ENCODE measurements at places on chromosomes 5 and 9.

- no peak for DNase-seq
Measured at GRCh38 chr9:86792136-86792535, 155.2 kb downstream of the GAS1 start.

DNA sequence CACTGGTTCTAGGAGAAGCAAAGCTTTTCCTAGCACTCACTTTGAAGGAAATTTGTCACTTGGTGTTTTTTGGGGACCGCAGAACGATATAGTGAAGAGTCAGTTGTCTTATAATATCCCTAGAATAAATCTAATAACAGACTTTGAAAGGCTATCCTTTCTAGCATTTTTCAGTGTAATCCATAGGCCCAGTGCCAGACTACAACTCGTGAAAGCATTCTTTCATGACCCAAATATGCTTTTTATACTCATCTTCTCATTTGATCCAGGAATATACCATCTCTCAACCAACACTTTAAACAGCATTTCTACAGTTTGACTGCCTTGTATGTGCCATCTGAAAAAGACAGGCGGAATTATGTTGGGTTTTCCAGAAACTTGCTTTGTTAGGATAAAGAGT is 104.0 kb downstream of the ERCC6L2 start:
- DNase-seq = no peak

DNA sequence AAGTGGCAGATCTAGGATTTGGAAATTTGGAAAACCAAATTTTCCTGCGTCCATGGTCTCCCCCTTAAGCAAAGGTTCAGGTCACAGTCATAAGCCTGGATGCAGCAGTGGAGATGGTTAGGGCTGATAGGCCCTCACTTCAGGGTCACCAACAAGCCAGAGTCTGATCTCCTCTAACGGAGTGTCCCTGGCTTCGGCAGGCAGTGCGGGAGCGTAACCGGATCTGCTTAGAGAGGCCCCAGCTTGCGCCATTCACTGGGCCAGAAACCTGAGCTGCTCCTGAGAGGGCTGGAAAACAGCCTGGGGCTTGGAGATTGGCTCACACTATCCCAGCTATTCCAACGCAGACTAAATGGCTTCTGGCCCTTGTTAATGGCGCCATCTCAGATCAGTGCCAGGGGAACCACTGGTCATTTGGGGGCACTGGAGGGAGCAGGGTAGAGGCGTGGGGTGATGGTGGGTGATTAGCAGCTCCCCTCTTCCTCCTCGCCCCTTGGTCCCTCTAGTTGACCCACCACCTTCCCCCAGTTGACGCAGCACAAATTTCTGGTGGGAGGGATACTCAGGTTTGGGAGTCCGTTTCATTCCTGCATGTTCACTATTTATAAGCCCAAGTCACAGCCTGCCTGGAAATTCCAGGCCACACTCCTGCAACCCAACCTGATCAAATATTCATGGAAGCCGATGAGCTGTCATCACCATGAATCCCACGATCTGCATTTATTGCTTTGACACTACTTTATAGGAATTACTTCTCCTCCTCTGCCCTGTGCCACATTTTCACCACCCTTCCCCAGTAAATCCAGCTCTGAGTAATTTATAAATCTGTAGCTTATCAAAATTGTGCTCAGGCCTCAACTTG is 134.6 kb upstream of the CPEB4 start:
- DNase-seq = no peak

- no peak for DNase-seq
Measured at GRCh38 chr9:29209748-29210291, 1636.5 kb upstream of the C9orf72 start.

GRCh38 chr5:131589510-131590348 is 45.3 kb downstream of the RAPGEF6 start:
- no peak for DNase-seq

DNA sequence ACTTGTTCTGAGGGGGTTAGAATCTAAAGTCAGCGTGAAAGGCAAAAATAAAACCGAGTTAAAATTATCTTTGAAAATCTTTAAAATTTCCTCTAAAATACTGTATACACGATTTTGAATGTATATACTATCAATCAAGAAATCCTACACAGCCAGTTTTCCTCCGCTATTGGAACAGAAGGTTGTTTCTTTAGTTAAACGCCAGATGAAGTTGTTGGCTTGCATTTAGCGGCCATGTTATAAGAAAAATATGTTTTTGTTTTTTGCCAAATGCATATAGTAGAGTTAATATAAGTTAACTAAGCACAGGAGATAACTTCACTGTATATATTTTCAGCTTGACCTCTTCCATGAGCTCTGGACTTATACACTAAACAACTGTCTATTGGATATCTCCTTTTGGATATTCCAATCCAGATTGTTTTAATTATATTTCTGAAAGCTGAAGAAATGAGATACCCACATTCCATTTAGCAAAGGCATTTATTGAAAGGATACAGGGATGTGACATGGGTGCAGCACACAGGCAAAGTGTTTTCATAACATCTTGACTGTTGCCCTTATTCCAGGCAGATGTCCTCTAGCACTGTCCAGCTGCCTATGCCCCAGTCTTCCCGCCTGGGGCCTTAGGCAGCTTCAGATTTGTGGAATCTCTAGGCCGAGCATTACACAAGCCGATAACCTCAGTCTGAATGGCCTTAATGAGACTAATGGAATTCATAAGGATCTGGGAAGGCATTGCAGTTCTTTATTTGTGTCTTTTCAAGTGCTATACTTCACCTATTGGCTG is 10.0 kb upstream of the ATG10 start:
- no peak for DNase-seq

- no peak for DNase-seq
Measured at GRCh38 chr5:79754865-79755555, 65.4 kb downstream of the CMYA5 start.

DNA sequence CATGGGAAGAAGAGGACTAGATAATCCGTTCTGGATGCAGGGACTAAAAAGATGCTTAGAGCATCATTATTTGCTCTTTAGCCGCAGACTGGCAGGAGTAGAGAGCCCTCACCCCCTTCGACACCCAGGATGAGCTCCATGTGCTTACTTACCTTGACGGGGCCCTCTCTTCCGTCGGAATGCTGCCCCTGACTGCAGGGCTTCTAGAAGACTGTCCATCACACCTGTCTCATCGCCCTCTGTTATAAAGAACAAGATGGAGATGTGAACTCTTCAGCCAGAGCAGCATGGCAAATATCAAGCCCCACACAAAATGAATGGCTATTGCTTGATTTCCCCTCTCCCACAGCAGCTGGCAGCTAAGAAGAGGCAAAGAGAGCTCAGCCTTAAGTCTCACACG is 35.1 kb downstream of the PCDHGC5 start:
- no peak for DNase-seq

- DNase-seq = no peak
Measured at GRCh38 chr9:126791406-126792230, 13.2 kb upstream of the ZBTB43 start.

DNA sequence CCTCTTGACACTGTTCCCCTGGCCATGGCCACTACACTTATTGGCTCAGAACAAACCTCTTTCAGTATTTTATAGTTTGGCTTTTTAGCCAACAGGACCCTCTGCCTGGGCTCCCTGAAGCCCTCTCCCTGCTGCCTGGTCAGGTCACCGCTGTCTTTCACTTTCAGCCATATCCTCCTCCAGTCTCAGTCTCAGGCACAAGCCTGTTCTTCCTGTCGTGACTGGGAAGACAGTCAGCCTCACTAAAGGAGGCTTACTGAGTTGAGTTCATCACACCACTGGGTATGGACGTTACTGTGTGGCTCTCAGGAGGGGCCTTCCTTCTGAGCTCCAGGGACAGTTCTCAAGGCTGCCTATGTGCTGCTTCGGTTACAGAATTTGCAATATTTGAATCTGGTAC is 2.0 kb downstream of the QSOX2 start:
- no peak for DNase-seq

DNA sequence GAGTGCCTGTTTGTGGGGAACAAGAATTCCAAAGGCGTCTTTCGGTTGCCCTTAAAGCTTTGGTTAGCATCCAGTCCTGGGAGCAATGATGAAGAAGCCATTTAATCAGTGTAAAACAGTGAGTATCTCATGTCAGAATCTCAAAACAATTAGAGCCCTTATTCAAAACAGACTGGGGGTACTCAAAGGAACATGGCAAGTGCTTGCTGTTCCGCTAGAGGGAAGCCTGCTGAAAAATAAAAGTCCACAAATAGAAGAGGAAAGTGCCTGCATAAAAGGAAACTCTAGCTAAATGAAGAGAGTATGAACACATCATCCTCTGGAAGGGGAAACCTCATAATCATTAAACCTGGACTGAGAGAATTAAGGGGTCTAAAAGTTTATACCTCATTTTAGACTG is 26.4 kb downstream of the FBXL7 start:
- DNase-seq = no peak

- DNase-seq = no peak
Measured at GRCh38 chr5:84718377-84718776, 333.7 kb upstream of the EDIL3 start.

GRCh38 chr9:127096208-127096607 is 26.2 kb downstream of the ANGPTL2 start:
- no peak for DNase-seq

DNA sequence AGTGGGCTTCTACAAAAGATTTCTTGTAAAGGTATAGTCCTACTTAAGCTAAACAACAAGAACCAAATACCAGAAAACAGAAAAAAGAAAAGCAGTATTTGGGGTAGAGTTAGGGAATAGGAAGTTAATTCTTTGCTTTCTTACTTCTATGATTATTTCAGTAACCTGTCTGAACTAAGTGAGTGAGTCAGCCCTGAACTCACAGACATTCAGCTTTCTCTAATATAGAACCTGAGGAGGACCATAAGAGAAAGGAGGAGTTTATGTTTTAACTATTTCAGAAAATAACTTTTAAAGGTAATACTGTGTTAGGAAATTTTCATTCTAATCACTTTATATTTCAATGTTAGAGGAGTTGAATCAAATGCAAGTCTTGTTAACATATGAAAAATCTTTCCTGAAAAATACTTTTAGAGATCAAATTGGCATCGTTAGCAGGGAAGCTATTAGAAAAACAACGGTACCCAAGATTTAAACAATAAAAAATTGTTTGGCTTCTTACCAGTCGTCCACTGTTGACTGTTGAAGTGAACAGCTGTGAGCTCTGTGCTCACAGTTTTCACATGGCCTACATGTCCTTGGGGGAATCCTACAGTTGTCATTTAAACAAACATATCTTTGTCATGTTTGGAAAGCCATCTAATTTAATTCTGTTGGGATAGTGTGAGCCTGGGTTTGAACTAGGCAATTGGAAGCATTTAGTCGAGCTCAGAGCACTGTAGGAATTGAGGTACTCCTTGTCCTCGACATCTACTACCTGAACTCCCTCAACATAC is 19.9 kb upstream of the ZFAND5 start:
- no peak for DNase-seq

DNA sequence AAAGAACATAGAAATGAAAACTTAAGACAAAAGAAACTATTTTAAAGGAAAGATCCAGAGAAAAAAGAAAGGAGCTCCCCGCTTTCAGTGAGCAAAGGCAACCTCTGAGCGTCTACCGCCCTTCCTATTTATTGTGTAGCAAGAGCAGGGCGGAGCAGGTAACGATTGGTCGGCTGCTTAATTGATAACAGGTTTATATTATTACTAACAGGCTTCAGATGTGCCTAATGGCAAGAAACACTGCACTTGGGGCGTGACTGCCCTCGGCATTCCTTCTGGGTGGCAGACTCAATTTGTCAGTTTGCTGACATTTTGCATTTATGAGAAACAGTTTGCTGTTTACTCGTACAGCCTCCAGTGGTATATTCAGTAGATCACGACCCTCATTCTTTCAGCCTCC is 482.7 kb upstream of the C9orf72 start:
- DNase-seq = no peak

DNA sequence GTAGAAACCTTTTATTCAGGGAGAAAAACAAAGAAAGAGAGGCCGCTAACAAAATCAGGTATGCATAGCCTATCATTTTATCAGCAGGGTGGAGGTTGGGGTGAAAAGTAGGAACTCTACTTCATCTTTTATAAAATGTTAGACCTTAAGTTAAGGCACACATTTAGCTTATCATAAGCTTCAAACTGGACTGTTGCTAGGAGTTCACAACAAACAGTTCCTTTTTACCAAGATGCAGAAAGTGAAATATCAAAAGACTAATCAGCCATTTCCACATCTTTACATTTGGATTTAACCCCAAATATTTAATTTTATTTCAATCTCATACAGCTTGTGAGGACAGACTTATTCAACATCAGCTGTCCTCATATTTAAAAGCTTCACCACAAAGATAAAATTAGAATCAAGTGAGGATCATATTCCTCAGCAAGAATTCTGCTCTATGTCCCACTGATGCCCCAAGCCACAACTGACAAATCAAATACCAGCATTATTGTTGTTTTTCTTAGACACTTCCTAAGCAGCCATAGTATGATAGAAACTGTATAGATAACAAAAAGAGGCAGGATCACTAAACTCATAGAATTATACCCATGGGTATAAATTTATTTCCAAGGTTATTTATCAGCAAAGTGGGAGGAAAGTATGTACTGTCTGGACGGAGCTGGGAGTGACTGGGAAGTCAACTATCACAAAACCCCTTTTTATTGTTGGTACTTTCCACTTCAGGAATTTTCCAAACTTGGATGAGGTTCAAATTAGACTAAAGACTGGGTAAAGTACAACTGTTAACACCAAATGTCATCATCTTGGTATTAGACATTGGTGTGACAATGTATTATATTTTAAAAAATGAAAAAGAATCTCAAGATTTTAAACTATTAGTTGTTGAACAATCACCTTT is 29.9 kb upstream of the MYOT start:
- no peak for DNase-seq

- DNase-seq = no peak
Measured at GRCh38 chr5:97929383-97929782, 746.3 kb upstream of the RIOK2 start.

GRCh38 chr5:172586125-172587060 is 54.7 kb upstream of the NEURL1B start:
- DNase-seq = no peak

DNA sequence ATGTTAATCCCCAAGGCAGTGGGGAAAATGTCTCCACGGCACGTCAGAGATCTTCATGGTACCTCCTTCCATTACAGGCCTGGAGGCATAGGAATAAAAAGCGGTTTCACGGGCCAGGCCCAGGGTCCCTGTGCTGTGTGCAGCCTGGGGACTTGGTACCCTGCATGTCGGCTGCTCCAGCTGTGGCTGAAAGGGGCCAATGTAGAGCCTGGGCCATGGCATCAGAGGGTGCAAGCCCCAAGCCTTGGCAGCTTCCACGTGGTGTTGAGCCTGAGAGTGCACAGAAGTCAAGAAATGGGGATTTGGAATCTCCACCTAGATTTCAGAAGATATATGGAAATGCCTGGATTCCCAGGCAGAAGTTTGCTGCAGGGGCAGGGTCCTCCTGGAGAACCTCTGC is 508.9 kb upstream of the COX7C start:
- DNase-seq = no peak

DNA sequence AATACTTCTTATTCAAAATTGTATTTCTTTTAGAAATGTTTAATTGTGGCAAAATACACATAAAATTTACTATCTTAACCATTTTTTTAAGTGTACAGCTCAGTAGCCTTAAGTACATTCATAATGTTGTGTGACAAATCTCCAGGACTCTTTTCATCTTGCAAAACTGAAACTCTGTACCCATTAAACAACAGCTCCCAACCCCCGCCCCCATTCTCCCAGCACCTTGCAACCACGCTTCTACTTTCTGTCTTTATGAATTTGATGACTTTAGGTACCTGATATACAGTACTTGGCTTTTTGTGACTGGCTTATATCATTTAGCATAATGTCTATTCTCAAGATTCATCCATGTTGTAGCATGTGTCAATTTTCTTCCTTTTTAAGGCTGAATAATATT is 2.8 kb upstream of the IL5 start:
- DNase-seq = no peak
